ENCODE measurements at places on chromosomes 2 and 18.
A peak's percentile ranks its signal among the peaks of the same experiment; 100 is the strongest.

GRCh38 chr2:136420346-136420745 is 302.4 kb upstream of the CXCR4 start:
- no peak for DNase-seq

DNA sequence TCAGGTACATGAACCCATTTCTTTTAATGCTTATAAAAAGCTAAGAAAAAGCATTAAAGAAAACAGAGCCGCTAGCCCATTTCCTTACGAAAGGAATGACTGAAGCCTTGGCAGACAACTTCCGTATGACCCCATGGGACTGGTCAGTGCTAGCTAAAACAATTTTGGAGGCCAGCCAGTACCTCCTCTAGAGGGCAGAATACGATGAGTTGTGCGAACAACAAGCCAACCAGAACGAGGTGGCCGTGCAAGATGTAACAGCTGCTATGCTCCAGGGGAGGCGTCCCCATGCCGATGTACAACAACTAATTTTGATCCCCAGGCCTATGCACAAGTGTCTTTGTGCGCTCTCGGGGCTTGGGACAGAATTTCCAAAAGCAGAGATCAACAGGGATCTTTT is 16.7 kb downstream of the MAP3K2 start:
- no peak for DNase-seq

DNA sequence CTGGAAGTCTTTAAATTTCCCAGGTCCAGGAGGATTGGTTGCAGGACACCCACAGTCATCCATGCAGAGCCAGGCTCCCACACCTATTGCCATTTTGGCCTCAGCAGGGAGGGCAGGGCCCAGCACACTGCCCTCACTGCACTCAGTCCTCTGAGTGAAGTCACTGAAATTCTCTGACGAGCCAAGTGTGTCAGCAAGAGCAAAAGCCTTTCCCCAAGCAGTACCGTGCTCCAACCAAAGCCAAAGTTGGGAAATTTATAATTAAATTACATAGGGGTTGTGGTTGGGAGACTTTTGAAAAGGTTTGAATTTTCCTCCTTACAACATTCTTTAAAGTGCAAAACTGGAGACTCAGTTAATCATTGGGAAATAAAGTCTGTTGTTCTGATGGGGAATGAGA is 98.5 kb upstream of the CD226 start:
- no peak for DNase-seq

DNA sequence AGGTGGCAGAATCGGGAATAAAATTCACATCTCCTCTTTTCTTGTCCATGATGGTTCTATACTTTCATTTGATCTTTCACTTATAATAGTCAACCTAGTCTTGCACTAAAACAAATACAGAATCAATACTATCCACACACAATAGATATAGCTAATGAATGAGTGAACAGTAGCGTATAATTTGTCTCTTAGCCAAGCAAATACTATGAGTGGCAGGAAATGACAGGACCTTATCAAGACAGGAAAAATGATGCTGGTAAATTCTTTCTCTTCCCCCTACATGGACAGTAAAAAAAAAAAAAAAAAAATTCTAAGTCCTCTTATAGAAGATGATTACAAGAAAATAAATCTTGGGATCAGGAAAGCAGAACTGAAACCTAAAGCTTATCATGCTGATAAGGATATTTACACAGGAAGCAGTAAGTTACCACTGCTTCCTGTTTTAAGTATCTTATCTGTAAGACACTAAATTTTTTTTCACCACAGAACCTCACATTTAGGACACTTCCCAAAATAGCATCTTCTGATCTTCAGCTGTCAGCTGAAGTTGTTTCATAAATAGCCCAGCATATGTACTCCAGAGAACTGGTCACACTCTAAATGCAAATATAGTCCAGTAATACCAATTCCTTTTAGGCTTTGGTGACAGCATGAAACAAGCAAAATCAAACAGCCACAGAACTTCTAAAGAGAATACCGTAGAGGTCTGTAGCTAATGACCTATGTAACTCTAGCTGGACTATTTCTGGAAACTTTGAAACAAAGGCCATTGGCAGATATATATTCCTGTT is 27.0 kb downstream of the IRS1 start:
- peak; percentile 42 for DNase-seq

- no peak for DNase-seq
Observed at GRCh38 chr2:209472871-209473270, 49.0 kb downstream of the MAP2 start.

DNA sequence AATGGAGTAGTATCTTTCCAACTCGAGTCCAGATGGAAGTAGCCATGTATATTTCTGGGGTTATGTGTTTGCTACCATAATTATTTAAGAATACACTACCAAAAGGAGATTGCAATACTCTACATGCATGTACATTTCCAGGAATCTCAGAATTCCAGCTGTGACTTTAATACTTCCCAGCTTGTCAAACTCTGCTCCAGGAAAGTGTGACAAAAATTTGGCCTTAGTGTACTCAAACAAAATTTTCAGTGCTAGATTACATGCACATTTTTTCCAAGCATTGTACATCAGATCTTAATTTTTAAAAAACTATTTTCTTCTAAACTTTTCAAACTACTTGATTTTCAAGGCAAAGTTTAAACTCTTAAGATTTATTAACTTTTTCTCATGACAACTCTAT is 1791.6 kb downstream of the SUCLG1 start:
- DNase-seq: no peak

GRCh38 chr2:24359129-24360049 is 947 bp downstream of the ITSN2 start:
- DNase-seq: peak; percentile 49

DNA sequence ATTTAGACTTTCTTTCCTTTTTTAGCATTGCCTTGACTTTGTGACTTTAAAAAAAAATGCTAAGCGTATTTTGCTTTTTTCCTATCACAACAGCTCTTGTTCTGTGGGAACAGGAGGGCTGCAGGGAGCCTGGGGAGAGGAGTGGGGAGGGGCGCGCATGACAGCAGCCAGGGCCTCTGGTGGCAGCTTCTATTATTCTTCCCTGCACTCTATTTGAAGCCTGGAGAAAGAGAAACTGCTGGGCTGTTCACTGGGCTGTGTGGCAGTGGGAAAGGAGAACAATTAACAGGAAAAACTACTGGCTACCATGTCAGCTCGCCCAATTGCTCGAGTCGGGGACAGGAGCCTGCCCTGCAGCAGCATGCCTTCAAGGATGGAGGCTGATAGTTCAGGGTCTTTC is 119.0 kb upstream of the ZBTB14 start:
- peak; percentile 77 for DNase-seq

- DNase-seq: no peak
Observed at GRCh38 chr2:160249876-160250275, 49.8 kb upstream of the ITGB6 start.

- no peak for DNase-seq
Observed at GRCh38 chr2:202941771-202942170, 29.7 kb downstream of the CARF start.

DNA sequence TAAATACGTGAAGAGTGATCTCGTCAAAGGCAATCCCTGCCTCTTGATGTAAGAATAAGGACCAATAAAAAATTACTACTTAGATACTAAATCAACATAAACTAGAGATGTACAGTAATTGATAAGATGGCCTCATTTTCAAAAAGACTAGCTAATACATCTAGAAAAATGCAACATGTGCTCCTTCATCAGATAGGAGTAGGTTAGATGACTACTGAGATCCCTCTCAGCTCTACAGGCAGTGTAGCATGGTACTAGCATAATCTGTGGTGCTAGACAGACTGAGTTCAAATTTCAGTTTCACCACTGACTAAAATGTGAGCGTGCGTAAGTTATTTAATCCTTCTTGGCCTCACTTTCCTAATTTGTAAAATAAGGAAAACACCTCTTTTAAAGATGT is 82.6 kb upstream of the FRZB start:
- DNase-seq: no peak

- no peak for DNase-seq
Observed at GRCh38 chr2:202249521-202250253, 11.3 kb upstream of the SUMO1 start.
